ENCODE measurements at places on chromosomes 1 and 21.
A peak's percentile ranks its signal among the peaks of the same experiment; 100 is the strongest.

DNA sequence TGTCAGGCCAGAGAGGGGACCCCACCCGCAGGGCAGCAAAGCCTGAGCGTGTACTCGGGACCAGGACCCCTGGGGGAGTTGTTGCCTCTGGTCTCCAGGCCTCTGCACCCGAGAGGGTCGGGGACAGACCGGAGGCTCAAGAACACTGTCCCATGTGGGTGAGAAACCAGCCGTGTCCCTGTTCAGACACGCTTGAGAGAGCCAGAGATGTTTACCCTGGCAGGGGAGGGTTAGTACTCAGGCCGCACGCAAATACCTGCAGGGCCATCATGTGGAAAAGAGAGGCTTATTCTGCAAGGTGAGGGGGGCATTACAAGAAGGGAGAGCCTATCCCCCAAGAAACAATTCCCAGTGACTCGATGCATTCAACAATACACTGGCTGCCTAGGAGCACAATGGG lies 74.0 kb upstream of the ARHGEF16 start:
- DNase-seq, result no peak

DNA sequence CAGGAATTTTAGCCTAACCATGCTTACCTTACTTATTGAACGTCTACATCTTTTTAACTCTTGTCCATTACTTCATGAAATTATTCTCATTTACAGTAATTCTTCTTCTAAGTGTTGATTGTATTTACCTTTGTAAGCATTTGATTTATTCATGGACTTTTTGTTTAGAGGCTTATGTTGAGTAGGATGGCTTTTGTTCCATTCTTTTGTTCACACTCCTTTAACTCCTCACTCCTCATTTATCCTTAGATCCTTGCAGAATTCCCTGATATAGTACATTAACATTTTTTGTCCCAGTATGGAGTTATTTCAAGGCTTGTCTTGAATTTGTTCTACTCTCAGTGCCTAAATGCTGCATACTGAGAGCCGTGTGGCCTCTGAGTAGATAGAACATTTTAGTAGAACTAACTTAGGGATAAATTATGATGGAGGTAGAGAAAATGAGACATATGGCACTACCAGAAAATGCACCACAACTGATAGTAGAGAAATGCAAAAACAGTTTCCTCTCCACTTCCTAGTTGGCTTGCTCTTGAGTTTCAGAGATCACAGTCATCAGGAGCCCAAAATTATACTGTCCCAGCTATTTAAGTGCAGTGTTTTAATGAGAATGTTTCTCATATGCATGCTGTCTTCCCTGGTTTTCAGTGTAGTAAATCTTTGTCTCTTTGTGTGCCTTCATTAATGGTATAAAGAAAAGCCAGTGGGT lies 69.5 kb downstream of the KCNK2 start:
- DNase-seq, result no peak

DNA sequence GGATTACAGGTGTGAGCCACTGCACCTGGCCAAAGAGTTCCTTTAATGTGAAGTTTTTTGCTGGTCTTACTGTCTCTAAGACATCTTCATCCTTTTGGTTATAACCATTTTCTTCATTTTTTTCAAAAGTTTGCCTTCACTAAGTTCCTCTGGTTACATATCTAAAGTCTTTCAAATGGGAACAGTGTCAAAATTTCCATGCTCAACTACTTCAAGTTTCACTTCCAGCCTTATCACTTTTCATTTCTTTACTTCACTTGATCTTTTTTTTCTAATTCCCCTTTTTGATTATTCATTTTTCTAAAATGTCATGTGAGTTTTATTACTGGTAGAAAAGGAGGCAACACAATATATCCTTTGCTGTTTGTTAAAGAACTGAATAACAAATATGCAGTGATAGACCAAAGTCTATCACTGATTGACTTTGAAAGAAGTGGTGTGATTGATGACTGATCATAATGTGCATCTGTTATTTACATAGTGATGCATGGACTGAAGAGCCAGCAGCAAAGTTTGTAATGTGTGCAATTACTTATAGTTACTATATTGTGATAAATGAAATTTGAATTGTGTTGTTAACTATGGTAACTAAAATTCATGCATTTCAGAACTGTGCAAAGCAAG lies 16.0 kb upstream of the ZFYVE9 start:
- DNase-seq, result no peak

DNA sequence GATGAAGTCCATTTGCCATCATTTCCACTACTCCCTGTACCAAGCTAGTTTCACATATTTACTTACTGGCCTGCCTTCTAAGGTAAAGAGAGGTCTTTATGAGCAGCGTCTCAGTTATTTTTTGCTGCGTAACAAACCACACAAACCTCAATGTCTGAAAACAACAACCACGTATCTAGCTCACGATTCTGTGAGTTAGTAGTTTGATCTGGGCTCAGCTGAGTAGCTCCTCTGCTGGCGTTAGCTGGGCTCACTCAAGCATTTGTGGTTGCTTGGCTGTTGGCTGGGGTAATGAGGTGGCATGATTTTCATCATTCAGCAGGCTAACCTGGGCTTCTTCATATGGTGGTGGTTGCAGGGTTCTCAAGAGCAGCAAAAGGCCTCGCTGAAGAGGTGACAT lies 225.4 kb downstream of the FOXD2 start:
- no peak for DNase-seq

- peak; percentile 70 for DNase-seq
These were observed 59.0 kb upstream of the ACOT11 start for GRCh38 chr1:54488779-54489626.

DNA sequence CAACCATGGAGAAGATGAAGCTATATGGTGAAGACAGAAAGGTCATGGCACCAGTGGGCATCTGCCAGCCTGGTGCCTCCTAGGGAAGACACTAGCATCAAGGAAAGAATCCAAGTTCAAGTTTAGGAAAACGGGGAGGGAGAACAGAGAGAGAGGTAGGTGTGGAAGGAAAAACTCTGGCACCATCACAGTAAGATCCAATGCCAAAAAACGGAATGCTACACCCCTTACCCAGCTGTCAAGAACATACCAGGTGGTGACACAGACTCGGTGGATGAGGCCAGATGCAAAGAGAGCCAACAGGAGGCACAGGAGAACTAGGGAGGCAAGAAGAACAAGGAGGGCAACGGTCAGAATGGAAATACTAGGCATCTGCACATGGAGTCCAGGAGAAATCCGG lies 3.6 kb downstream of the KRTCAP2 start:
- no peak for DNase-seq

DNA sequence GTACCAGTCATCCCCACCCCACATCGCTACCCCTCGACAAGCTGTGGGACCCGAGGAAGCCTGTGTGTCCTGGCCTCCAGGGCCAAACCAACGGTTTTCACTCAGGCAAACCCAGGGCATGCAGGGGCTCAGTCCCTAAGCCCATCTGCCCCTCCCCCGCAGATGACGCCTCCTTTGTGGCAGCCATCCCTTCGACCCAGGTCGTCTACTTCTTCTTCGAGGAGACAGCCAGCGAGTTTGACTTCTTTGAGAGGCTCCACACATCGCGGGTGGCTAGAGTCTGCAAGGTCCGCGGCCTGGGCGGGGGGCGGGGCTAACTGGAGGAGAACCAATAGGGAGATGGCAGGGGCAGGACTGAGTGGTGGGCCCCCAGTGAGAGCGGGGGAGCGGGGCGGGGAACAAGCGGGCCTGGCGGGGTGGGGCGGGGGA lies 7.4 kb downstream of the SEMA4A start:
- DNase-seq, result peak; percentile 81

GRCh38 chr1:42117214-42117613 lies 36.0 kb upstream of the GUCA2B start:
- DNase-seq, result no peak

GRCh38 chr1:200774311-200774710 lies 35.6 kb downstream of the CAMSAP2 start:
- DNase-seq, result no peak

- DNase-seq, result peak; percentile 59
These were observed 21.5 kb downstream of the STPG1 start for GRCh38 chr1:24391882-24392603.

GRCh38 chr1:70745199-70745598 lies 302.4 kb downstream of the PTGER3 start:
- peak; percentile 31 for DNase-seq

DNA sequence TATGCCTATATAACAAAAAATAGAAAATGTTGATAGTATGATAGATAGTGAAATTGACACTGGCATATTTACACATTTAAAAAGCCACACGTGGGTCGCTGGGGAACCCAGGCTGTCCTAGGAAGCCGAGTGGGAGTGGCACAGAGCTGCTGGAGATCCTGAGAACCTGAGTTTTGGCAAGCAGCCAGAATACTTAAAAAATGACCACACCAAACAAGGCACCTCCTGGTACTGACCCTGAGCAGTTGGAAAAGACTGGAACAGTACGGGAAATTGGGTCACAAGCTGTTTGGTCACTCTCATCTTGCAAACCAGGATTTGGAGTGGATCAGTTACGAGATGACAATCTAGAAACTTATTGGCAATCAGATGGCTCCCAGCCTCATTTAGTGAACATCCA lies 111.5 kb downstream of the ZFYVE9 start:
- DNase-seq, result no peak

GRCh38 chr1:235516862-235517446 lies 12.7 kb upstream of the B3GALNT2 start:
- DNase-seq, result no peak

- DNase-seq, result peak; percentile 52
These were observed 479 bp downstream of the POGK start for GRCh38 chr1:166839600-166840308.

DNA sequence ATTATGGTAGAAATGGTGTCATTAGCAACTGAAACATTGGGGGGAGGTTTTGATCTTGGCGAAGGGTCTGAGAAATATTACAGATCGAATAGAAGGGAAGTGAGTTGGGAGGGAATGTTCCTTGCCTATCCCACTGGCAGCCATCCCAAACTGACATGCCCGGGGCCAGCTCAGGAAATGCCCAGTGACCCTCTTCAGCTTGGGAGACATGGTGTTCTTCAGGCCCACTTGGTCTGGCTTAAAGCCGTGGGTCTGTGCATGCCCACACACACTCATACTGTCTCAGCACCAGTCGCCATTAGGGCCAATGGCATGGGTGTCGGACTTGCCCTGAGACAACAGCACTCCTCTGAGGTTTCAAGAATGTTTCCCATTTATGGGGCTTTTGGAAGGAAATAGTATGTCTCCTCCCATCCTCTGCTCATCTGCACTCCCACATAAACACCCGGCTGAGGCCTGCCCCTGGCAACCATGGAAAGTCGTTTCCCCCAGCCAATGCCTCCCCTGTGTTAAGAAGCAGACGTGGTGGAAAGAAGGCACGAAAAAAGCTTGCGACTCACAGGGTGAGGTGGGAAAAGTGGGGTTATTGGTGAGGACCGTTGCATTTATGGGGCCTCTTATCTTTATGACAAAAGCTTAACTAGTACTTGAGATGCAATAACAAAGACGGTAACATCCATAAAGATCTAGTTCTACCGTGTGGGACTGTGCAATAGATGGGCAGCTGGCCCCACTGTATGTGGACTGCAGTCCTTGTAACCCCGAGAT lies 2.0 kb downstream of the RNF186 start:
- DNase-seq, result no peak

DNA sequence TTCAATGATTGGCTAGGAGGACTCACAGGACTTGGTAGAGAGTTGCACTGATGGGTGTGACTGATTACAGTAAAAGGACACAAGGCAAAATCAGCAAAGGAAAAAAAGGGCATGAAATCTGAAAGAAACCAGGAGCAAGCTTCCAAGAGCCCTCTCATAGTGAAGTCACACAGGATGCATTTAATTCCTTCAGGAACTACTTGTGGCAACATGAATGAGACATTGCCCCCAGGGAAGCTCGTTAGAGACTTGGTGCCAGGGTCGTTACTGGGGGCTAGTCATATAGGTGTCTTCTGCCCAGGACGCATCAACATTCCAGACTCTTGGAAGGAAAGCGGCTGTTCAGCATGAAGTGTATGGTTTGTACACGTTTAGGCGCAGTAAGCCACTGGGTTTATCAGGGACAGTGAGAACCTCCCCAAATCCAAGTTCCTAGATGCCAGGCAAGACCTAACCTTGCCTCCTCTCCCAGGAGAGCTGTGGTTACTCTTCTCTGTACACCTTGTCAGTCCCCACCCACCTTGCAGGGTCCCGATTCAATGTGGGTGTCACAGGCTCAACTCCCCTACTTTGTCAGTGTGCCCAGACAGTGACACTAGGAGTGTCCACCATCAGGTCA lies 26.0 kb upstream of the C2CD2 start:
- DNase-seq, result no peak

DNA sequence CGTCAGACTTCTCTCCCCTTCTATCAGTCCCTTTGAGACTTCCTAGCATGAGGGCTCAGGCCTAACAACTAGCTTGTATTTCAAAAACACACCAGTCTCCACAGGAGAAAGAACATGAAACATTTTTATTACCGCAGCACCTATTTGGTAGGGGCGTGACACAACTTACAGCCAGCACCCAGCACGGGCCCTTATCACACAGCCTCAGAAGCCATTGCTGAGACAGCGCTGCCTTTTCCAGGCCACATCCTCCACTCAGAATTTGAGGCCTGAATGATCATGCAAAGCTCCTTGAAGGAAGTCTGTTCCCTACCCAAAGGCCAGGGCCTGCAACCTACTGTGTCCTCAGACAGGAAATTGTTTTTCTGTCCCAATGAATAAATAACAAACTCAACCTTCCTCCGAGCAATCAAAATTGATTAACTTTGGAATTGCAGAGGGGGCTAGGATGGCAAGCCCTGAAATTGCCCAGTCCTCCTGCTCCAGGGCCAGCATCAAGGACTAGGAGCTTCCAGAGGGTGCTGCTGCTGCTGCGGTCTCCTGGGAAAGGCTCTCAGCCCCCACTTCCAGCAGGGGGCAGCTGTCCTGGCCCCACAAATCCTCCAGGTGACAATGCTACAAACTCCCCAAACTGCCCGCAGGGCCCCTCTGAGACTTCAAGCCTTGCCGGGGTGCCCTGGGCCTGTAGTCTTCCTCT lies 94.3 kb upstream of the GALNT2 start:
- no peak for DNase-seq

DNA sequence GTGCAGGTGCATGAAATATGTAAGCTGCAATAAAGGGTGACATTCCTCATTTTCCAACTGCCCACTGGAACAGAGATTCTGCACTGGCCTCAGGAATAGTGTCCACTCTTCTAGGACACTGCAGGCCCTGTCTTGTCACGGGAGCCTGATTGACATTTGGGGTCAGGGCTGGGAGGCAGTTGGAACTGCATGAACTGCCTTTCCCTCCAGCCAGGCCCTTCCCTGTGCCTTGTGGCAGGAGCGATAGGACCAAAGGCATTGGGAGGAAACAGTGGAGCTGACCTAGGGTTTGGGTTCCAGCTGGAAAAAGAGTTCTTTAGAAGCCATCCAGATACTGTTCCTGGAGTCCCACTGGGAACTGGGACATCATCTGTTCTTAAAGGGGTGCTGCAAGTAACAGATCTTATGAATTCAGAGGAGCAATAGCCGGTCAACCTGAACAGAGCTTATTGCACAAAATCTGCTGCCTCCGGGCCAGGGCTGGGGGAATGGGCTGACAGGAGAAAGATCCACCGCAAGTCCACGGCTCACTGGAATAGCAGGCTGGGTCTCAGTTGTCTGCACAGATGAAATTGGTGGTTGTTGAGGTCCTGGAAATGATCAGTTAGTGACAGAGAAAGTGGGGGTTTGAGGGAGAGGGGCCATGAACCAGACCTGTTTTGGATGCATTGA lies 451.7 kb downstream of the CAMTA1 start:
- DNase-seq, result no peak

Measured in EL (cell line).